Thoracic aorta endothelial cell (primary cell): ENCODE measurements at places on chromosomes 3 and 15. TPM values are rescaled to one million over a fixed set of nuclear protein-coding genes. Genes with fewer than 3 reads are reported as not detected.

The ZNF660 gene
- 0.50 and 0.53 TPM in 2 replicates for total RNA-seq

The SPINK8 gene
- total RNA-seq = not detected in 2 replicates

The GPR171 gene
- total RNA-seq = not detected in 2 replicates

The SLC2A2 gene
- not detected in 2 replicates for total RNA-seq

The GABRB3 gene
- 0.40 and 0.57 TPM in 2 replicates for total RNA-seq

The SIDT1 gene
- 0.27 and 0.36 TPM in 2 replicates for total RNA-seq

The FAM98B gene
- 19.7 and 24.1 TPM in 2 replicates for total RNA-seq

The PARP6 gene
- 17.7 and 20.4 TPM in 2 replicates for total RNA-seq

The INKA1 gene
- total RNA-seq = 5.8 and 7.6 TPM in 2 replicates

The ATP6V1A gene
- total RNA-seq = 121 and 128 TPM in 2 replicates

The RARRES1 gene
- 0.57 and 0.66 TPM in 2 replicates for total RNA-seq

The PRC1 gene
- 194 and 268 TPM in 2 replicates for total RNA-seq

The CAMKV gene
- not detected in 2 replicates for total RNA-seq

The ZNF80 gene
- not detected in 2 replicates for total RNA-seq

The GRIP2 gene
- 0.14 TPM in 1 of 2 replicates, not detected in the other for total RNA-seq

The SPESP1 gene
- total RNA-seq = 2.1 and 3.4 TPM in 2 replicates

The CHRNA7 gene
- total RNA-seq = 1.0 and 4.1 TPM in 2 replicates

The GHRL gene
- not detected in 2 replicates for total RNA-seq

The EPHB3 gene
- total RNA-seq = 0.07 TPM in 1 of 2 replicates, not detected in the other

The ACOX2 gene
- total RNA-seq = 2.9 and 4.5 TPM in 2 replicates

The OCA2 gene
- total RNA-seq = not detected in 2 replicates

The RHCG gene
- total RNA-seq = not detected in 2 replicates

The PP2D1 gene
- total RNA-seq = not detected in 2 replicates

The CADPS gene
- not detected in 2 replicates for total RNA-seq

The CALML4 gene
- 4.2 and 4.9 TPM in 2 replicates for total RNA-seq
